ENCODE measurements at places on chromosomes 7 and 10.

DNA sequence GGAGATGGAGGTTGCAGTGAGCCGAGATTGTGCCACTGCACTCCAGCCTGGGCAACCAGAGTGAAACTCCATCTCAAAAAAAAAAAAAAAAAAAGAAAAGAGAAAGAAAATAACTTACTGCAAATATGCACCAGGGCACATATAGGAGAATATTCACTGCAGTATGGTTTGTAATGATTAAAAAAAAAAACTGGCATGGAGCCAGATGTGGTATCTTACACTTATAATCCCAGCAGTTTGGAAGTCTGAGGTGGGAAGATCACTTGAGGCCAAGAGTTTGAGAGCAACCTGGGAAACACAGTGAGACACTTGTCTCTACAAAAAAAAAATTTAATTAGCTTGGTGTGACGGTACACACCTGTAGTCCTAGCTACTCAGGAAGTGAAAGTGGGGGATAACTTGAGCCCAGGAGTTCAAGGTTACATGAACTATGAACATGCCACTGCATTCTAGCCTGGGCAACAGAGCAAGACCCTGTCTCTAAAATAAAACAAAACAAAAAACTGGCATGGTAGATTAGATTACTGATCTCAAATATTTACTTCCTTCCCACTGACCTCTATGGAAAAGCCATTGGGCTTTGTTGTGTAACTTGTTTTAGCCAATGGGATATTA is 85.6 kb downstream of the MICU1 start:
- DNase-seq = no peak

- DNase-seq = peak; percentile 75
Measured at GRCh38 chr10:92290076-92290836, 622 bp downstream of the CPEB3 start.

DNA sequence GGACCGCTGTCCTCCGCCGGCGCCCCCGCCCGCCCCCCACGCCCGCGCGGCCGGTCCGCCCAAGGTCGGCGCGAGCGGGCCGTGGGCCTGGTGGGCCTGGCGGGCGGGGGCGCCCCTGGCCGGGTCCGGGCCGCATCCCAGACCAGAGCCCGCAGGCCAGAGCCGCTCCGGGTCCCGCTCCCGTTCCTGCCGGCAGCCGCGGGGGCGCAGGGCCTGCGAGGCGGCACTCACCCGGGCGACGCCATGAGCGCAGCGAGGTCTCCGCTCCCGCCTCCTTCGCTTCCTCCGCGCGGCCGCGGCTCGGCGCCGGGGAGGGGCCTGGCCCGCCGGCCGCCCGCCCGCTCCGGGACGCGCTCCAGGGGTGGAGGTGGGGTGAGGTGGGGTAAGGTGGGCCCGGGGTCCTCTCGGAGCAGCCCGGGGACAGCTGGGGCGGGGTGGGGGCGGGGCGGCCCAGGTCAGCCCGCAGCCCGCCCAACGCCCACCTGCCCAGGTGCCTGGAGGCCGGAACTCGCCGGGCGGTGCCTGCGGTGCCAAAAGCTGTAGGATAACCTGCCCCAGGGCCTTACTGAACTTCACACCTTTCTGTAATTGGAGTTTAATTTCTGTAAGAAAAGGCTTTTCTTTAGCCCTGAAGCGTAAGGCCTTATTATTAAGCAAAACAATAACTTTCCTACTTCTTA is at the start of gene URGCP:
Gene URGCP (minus strand): TSS at position 266 of the 680 bp plus-strand sequence. CDS start 21 bp downstream, at position 245.
- peak; percentile 39 for DNase-seq

DNA sequence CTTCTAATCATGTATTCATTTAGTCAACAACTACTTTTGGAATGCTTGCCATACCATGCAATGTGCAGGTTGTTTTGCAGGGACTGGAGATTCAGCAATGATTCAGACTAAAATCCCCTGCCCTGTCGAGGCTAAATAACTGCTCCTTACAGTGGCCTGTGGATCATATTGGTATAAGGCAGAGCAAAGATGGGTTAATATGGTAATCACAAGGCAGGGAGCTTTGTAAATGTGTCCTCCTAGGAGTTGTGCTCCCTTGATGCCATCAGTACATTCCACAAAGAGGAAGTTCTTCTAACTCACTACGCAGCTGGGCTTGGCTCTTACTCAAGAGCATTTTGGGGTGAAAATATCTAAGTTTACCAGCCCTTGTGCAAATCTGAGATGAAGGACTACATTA is 614 bp upstream of the IFIT2 start:
- no peak for DNase-seq

- DNase-seq = no peak
Measured at GRCh38 chr7:113891031-113891350, 27.8 kb downstream of the PPP1R3A start.

DNA sequence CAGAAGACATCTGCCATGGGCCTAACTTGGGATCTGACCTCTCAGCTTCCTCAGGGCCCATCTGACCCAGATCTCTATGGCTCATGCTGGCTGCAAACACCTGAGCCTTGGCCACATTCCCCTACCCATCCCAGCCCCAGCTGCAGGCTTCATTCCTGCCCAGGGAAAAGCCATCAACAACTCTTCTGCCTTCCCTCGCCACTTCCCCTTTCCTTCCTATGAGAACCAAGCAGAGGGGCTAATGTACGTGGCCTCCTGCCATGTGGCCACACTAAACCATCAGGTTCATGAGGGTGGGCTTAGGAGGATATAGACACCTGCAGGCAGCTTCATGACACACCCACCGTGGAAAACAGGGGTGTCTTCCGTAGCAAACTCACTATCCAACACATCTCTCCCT is 312.2 kb downstream of the GALNT17 start:
- DNase-seq = no peak

DNA sequence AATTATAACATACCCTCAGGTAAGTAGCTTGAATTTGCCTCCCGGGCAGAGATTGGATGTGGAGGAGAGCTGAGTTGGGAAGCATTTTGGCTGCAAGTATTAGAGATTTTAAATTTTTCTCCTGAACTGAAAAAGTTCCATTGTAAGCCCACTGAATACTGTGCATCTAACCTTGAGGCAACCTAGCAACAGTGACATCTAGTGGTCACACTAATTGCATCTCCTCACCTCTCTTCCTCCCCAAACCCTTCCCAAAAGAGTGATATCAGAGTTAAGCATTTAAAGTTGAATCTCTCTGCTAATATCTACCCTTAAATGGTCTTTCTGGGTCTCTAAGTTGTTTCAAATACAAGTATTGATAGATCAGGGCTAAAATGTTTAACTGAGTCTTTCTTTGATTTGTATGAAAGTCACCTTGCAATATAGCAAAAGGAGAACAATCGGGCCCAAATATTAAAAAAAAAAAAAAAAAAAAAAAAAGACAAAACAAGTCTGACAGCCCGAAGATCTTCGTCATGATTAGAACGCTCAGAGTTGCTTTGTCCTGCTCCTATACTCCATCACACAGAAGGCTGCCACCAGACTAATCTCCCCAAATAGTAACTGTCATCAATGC is 40.4 kb upstream of the DLX5 start:
- DNase-seq = peak; percentile 87

GRCh38 chr10:128908499-128908898 is 558.5 kb upstream of the MGMT start:
- DNase-seq = no peak

DNA sequence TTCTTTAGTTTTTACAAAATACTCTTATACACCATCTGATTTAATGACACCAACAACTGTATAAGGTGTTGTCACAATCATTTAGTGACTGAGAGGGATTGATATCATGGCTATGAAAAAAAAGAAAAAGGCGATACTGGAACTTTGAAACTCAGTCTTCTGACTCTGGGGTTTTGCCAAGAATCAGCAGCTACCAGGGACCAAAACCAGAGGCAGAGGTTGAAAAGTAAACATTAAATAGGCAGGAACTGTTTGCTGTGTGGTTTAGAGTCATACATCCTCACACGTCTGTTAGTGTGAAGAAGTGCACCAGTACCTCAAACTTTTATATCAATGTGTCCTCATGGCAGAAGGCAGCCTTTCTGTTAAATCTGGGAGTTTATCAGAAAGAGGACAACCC is 19.9 kb upstream of the GGCT start:
- no peak for DNase-seq

DNA sequence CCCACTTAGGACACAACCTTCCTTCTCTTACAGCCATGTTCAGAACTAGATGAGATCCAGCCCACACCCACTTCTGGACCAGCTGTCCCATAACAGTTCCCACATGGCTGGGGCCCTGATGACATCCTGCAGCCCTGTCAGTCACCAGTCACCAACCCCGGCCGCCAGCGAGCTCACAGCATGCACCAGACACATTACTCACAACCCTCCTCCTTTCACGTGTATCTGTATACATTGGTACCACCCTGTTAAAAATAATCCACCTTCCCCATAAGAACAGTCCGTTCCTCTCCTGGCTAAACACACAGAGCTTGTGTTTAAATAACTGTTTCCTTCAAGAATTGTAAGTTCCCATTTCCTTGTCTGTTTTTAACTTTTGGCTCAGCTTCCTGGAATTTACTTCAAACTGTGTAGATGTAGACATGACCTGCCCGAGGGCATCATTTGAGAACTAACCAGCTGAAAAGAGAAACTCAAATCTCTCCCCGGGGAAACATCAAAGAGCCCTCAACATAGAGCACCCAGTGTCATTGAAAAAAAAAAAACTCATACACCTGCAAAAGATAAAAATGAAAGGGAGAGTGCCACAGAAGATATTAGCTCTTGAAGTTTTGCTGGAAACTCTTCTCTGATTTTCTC is 26.0 kb upstream of the PRLHR start:
- no peak for DNase-seq

- no peak for DNase-seq
Measured at GRCh38 chr10:105148456-105148855, 507.4 kb downstream of the SORCS3 start.

- no peak for DNase-seq
Measured at GRCh38 chr7:76074972-76075370, 27.1 kb downstream of the MDH2 start.

GRCh38 chr7:29017713-29018112 is 59.6 kb upstream of the TRIL start:
- peak; percentile 86 for DNase-seq

DNA sequence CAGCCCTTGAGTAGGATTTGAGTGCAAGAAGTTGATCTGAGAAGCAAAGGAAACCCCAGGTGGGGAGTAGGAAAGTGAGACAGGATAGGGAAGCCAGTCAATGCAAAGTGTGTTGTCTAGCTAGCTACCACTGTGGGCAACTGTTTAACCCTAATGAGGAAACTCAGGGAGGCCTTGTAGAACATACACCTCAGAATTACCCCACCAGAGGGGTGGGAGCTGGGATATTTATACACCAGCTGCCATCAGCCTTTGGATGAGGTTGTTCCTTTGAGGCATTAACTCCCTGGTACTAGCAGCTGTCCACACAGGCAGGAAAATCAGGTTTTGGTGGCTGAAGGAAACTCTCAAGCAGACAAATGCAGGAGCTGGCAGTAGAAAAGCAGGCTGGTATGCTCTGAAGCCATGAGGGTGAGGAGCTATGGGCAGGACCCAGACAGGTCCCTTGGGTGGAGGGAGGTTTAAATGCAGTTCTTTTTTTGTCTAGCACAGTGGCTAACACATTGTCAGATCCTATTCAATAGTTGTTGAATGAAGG is 60.1 kb upstream of the ARID5B start:
- DNase-seq = no peak

- DNase-seq = peak; percentile 53
Measured at GRCh38 chr10:77846718-77847311, 79.7 kb downstream of the DLG5 start.

GRCh38 chr7:55206235-55207029 is 158.7 kb upstream of the LANCL2 start:
- DNase-seq = no peak

- DNase-seq = no peak
Measured at GRCh38 chr7:134300988-134301387, 15.7 kb downstream of the SLC35B4 start.

GRCh38 chr10:13905281-13905680 is 318.5 kb downstream of the PRPF18 start:
- DNase-seq = no peak

DNA sequence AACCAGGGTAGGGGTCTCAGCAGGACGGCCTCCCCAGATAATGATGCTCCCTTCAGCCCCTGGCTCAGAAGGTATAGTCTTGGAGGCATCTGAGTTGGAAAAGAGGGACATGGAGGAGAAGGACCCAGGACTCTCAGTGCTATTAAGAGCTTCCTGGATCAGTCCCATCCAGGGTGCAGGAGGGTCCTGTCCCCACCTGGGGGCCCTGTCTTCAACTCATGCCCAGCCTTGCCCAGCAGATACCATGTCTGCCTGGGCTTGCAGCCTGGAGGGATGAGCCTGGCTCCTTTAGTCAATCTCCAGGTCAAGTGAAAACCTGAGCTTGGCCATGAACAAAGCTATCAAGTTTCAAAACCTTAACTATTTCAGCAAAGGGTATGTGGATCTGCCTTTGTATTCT is 67.6 kb downstream of the PRTFDC1 start:
- no peak for DNase-seq

DNA sequence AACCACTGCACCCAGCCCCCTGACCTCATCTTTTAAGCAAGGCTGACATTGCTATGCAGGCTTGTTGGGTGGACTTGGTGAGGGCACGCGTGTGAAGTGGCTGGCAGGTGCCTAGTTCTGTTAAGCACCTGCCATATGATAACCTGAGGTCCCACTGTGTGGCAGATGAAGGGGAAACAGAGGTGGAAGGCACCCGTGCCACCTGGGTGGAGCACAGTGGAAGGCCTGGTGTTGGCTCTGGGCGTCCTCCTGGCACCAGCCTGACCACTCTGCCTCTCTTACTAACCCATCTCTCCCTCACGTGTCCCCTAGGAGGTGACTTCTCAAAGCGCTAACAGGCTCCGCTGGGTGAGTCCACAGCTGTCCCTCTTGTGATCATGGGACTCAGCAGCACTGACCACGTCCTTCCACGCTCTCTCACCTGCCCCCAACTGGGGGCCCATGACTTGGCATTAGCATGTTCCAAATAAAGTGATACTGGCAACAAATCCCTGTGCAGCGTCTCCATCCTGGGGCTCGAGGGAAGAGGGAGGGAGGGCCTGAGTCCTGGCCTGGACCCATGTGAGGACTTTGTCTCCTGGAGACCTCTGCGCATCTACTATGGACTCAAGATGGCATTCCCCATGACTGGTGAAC is 4.6 kb upstream of the ZNF862 start:
- no peak for DNase-seq

DNA sequence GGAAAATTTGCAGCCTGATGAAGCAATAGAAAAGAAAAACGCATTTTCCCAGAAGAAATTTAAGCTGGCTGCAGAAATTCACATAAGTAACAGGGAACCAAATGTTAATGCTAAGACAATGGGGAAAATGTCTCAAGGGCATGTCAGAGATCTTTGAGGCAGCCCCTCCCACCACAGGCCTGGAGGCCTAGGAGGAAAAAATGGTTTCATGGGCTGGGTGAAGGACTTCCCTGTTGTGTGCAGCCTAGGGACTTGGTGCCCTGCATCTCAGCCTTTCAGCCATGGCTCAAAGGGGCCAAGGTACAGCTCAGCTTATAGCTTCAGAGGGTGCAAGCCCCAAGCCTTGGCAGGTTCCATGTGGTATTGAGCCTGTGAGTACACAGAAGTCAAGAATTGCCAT is 476.1 kb upstream of the DPP6 start:
- no peak for DNase-seq
